Esophagus squamous epithelium (tissue), 5 donors: ENCODE measurements at places on chromosomes 11 and 22. TPM values are rescaled to one million over a fixed set of nuclear protein-coding genes. Genes with fewer than 3 reads are reported as not detected.

DNA sequence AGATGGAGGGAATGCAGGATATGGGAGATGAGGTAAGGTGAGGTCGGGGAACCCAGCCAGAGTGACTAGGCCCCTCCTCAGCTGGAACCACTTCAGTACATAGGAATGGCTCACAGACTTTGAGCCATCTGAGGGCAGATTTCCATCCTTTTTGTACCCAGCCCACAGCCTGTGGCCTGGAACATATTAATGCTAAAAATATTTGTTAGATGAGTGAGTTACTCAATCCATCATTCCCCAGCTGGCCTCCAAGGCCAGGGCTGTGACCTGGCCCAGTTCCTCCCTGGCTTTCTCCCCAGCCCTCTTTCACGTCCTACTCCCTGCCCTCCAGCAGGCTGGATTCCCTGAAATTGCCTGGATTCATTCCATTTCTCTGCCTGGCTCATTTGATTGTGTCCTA, 57.2 kb upstream of the PRDM11 start:
- no peak overlapping the region for H3K4me3 ChIP-seq
- H3K27ac ChIP-seq, result peak overlapping the region; percentile 88

DNA sequence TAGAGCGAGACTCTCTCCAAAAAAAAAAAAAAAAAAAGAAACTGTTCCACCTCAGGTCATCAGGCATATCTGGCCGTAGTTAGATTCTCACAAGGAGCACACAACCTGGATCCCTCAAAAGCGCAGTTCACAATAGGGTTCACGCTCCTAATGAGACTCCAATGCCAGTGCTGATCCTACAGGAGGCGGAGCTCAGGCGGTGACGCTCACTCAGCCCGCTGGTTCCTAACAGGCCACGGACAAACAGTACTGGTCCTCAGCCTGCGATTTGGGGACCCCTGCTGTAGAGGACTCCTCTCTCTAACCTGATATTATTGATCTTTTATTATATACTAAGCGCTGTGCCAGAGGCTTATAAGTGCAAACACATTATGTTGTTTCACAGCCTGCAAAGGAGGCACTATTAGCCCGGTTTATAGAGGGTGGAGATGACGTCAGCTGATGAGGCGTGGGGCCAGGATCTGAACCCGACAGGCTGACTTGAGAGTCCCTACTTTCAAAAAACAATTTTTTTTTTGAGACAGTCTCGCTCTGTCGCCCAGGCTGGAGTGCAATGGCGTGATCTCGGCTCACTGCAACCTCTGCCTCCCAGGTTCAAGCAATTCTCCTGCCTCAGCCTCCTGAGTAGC, 4.9 kb upstream of the MAFF start:
- no peak overlapping the region for H3K27ac ChIP-seq
- H3K36me3 ChIP-seq, result no peaks in the 10 kb centered on the region
- peaks cover 23% of the 10 kb centered on the region for H3K4me1 ChIP-seq

The MN1 gene
- 6.9 TPM for total RNA-seq

The PGA5 gene
- 0.22 TPM for total RNA-seq

The MYBPC3 gene
- not detected for total RNA-seq

The LRP4 gene
- total RNA-seq, result 2.5 TPM

- no peak overlapping the region for H3K4me3 ChIP-seq
- peaks cover 14% of the 10 kb centered on the region for H3K36me3 ChIP-seq
- peaks cover 72% of the 10 kb centered on the region for H3K4me1 ChIP-seq
- H3K27me3 ChIP-seq, result no peaks in the 10 kb centered on the region
- no peak for DNase-seq
These were observed 7.8 kb downstream of the PPP6R3 start for GRCh38 chr11:68468217-68468828.

DNA sequence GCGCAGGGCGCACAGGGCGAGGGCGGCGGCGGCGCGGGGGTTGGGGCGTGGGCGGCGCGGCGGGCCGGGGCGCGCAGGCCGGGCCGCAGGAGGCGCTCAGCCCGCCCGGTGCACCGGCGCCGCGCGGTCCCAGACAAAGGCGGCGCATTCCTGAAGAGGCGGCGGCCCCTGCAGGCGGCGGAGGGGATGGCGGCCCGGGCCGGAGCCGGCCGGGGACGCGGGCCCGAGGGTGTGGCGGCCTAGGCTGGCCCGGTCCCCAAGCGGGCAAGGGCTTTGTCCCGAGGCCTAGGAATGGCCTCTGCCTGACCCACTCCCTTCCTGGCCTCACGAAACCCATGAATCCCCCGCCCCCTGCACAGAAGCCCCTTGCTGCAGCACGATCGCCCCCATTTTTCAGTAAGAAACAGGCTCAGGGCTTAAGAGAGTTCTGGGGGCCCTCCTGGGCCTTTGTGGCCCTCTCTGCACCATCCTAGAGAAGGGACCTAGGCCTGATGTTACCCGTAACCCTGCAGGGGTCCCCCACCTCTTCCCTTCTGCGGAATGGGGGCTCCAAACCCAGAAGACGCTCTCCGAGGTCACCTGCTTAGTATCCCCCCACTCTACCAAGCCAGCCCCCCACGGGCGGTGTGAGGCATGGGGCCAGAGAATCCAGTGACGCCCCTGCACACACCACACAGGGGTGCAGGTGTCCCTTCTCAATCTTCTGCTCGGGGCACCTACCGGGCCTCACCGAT, at the start of gene RTN4R:
Gene RTN4R, minus strand, starts transcription at position 40 of the 734 bp plus-strand sequence. CDS start 226 bp downstream, outside the sequence.
- DNase-seq, result no peak
- peaks cover 18% of the 10 kb centered on the region for H3K4me1 ChIP-seq
- H3K4me3 ChIP-seq, result peak within 1 kb of the TSS; percentile 41
- peak within 1 kb of the TSS; percentile 73 for H3K27ac ChIP-seq
- H3K36me3 ChIP-seq, result no peaks in the 10 kb centered on the region

DNA sequence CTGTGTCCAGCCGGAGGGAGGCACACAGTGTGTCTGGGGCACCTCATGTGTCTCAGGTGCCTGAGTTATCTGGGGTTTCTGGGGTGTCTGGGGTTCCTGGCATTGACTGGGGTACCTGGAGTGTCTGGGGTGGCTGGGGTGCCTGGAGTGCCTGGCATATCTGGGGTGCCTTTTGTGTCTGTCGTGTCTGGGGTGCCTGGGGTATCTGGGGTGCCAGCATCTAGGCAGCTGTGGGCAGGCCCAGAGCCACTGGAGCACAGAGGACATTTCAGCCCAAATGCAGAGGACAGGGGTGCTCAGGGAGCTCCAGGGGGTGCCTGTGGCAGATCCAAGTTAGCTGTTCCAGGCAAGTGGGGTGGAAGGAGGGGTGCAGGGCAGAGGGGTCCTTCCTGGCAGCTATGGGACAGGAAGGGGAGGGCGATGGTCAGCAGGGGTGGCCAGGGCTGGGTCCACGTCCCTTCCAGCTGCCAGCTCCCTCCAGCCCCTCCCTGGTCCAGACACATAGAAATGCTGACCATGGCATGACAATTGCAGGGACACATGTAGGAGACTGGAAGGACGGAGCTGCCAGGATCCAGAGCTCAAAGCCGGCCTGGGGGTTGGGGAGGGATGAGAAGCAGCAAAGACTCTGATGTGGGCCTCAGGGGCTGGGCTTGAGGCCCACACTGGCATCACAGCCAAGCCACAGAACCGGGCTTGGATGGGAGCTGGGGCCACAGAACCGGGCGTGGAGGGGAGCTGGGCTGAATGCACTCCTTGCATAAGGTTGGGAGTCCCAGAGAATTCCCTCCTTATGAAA, 133.0 kb downstream of the BRD1 start:
- no peak overlapping the region for H3K4me3 ChIP-seq
- H3K36me3 ChIP-seq, result no peaks in the 10 kb centered on the region
- no peak overlapping the region for H3K27ac ChIP-seq
- no peak for DNase-seq
- no peaks in the 10 kb centered on the region for H3K4me1 ChIP-seq

DNA sequence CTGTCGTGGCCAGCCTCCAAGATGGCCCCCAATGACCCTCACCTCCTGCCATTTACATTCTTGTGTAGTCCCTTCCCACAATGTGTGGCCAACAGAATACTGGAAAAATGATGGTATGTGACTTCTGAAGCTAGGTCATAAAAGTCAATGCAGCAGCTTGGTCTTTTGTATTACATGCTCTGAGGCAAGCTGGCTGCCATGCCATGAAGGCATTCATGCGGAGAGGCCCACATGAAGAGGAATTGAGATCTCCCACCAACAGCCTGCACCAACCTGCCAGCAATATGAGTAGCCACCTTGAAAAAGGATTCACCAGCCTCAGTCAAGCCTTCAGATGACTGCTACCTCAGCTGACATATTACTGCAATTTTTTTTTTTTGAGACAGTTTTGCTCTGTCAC, 4.6 kb downstream of the MRTFA start:
- H3K4me1 ChIP-seq, result peaks cover 75% of the 10 kb centered on the region
- DNase-seq, result no peak
- H3K27ac ChIP-seq, result no peak overlapping the region
- no peaks in the 10 kb centered on the region for H3K27me3 ChIP-seq

DNA sequence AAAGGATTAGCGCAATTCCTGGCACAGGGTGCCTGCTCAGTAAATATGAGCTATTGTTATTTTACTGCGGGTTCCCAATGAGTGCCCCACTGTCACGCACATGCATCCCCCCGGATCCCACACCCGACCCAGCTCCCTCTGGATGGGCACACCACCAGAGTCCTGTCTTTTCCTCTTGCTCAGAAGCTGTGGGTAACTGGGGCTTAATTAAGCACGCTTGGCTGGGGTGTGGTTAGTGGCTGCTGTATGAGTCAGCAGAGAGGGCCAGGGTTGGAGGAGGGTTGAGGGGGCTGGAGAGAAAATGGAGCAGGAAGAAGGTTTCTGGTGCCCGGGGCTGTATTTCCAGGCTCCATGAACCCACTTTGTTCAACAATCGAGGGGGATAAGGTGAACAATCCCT, 30.3 kb upstream of the NECTIN1 start:
- no peaks in the 10 kb centered on the region for H3K27me3 ChIP-seq
- H3K4me1 ChIP-seq, result no peaks in the 10 kb centered on the region
- DNase-seq, result no peak
- no peak overlapping the region for H3K27ac ChIP-seq

The C1QTNF4 gene
- 0.57 TPM for total RNA-seq

- H3K4me3 ChIP-seq, result no peak overlapping the region
- DNase-seq, result no peak
- peaks cover 13% of the 10 kb centered on the region for H3K4me1 ChIP-seq
- no peaks in the 10 kb centered on the region for H3K36me3 ChIP-seq
These were observed 243.9 kb downstream of the MIAT start for GRCh38 chr22:26901198-26901816.

DNA sequence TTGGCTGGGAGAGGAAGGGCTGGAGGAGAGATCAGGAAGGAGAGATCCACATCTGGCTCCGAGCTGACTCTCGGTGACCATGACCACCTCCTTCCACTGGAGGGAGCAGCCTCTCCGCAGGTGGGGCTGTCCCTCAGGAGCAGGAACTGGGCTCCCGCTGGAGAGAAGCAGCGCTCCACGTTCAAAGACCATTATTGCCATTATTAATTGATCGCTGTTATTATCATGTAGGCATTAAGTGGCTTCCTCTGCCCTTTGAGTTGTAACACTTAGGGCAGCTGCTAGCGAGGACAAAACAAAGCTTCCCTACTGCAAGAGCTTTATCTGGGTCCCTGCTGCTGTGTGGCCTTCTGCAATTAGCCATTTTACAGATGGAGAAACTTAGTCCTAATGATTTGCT, 251.9 kb downstream of the ST3GAL4 start:
- no peak for DNase-seq
- no peaks in the 10 kb centered on the region for H3K36me3 ChIP-seq
- H3K4me3 ChIP-seq, result no peak overlapping the region
- no peaks in the 10 kb centered on the region for H3K4me1 ChIP-seq
- H3K27ac ChIP-seq, result no peak overlapping the region
